Effector memory CD4-positive, alpha-beta T cell (primary cell): ENCODE measurements at places on chromosomes 12 and 14.

DNA sequence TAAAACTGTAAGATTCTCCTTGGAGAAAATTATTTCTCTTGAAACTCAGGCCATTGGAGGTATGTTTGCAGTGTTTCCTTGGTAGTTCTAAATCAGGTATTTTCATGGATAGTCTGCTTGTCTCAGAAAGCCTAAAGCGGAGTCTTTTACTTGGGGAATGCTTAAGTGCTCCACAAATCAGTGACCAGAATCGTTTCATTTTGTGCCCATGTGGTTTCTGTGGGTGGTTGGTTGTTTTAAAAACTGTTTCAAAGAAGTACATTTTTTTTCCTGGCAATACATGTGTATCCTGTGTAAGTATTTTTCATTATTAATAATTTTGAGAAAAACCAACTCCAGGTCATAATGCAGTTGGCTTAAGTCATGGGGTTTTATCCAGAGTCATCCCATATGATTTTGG lies 33.6 kb downstream of the CCDC91 start:
- no peak for DNase-seq

DNA sequence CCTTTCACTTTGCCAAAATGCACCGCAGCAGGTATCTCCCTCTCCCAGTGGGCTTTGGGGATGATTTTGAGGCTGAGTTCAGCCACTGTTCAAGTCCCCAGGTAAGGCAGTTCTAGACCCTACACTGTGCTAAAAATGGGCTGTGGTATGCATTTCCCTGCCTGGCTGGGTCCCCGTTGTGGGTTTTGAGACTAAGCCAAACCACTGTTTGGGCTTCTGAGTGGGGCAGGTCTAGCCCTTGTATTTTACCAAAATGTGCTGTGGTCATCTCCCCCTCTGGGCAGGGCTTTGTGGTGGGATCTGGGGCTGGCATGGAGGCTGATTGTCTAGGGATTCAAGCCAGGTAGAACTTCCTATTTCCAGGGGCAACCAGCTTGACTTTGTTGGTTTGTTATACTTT lies 13.6 kb upstream of the OR4Q3 start:
- DNase-seq, result no peak

DNA sequence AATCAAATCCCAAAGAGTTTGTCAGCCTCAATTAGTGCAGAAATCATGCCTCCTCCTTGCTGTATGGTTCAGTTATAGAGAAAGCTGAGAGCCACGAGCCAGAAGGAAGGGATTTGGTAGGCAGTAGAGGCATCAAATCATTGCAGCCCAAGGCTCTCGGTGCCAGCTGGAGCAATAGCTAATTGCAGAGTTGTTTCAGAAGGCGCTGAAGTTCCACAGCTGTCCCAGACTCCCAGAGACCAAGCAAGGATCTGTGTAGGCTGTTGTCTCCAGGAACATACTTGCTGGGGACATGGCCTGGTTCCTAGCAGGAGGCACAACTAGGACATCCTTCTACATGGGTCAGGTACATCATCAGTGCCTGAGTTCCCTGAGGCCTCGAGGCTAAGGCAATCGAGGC lies 80.4 kb upstream of the WSCD2 start:
- no peak for DNase-seq

- DNase-seq, result no peak
Observed at GRCh38 chr12:123135688-123136087, 15.2 kb downstream of the PITPNM2 start.

DNA sequence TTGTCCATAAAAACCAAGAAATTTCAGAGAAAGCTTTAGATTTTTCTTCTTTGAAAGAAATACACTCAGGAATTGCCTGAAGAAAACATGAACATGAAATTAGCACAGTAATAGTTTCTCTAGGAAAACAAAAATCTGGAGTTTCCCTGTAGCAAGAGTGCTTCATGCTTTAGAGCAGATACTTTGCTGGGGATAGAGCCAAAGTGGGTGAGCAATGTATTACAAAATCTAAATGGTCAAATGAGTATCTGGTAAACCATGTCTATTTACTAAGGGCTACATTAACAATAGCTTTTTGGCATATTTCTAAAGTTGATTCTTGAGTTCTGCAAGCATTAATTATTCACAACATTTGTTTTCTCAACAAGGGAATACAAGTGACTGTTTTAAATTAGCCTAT lies 26.2 kb downstream of the AVPR1A start:
- no peak for DNase-seq

DNA sequence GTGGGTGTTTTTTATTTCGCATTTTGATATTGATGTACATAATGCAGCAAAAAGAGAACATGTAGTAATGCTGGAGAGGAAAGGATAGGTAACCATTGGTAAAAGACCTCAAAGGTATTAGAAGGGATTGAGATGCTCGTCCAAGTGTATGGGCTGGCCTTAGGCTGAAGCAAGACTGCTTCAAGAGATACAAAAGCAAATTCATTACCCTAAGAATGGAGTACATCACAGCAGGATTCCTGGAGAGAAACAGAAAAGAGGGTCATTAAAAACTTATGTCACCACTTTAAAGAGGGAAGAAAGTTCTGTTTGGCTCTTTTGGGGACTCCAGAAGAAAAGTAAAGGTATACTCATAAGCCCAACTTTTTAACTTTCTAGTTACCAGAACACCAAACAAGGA lies 420.5 kb downstream of the ZFP36L1 start:
- no peak for DNase-seq

- DNase-seq, result no peak
Observed at GRCh38 chr14:32382704-32383103, 53.6 kb downstream of the AKAP6 start.

DNA sequence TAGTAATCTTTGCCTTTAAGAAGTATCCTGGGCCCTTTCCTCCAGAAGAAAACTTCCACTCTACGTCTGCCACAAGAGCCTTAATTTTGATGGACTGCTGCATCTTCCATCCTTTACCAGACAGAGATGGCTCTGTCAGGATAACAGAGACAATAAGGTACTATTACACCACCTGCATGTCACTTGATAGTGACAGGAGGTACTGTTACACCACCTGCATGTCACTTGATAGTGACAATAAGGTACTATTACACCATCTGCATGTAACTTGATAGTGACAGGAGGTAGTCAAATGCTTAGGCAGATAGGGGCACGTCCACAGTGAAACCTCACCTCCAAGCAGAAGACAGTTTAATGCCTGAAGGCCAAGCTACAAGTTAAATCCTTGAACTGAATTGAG lies 13.9 kb downstream of the OR6C74 start:
- no peak for DNase-seq

GRCh38 chr12:130064999-130065398 lies 97.3 kb upstream of the FZD10 start:
- DNase-seq, result no peak

- DNase-seq, result no peak
Observed at GRCh38 chr12:56998981-56999380, 7.4 kb downstream of the ZBTB39 start.

DNA sequence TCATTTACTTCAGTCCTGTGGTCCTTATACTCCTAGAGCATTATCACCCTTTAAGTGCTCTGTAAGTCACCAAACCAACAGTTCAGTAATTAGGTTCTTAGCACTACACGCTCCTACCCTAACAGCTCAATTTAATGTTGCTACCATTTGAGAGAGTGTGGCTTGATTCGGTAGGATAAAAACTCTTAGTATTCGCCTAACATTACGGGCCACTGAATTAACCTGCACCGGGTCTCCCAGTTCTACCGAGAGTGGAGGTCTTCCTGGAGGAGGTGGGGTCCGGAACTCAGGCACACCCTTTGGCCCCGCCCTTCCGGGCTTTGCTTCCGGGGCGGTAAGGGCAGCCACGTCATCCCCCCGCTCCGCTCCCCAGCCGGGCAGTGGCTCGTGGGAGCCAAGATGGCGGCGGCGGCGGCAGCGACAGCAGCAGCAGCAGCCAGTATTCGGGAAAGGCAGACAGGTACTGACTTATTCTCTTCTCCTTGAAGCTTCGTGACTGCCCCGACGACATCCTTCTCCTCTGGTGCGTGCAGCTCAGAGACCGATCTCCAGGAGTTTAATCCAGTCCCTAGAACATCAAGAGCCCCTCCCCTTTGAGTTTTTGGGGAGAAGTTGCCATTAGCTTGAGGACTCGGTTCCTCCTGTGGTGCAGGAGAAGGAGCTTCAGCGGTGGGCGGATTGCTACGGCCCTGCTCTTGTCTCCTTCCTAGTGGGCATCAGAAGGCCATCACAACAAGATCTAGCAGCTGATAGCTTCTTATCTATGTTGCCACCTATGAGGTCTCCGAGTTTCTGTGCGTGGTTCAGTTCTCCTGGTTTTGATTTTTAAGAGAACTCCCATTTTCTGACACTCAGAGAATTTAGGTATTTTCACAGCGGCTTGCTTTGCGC lies at the start of gene SCFD1:
TSS of gene SCFD1 (plus strand) at position 380 of the 891 bp plus-strand sequence. CDS start at position 400, 20 bp downstream.
- peak; percentile 86 for DNase-seq

GRCh38 chr12:80701388-80701787 lies 6.0 kb upstream of the MYF6 start:
- no peak for DNase-seq

DNA sequence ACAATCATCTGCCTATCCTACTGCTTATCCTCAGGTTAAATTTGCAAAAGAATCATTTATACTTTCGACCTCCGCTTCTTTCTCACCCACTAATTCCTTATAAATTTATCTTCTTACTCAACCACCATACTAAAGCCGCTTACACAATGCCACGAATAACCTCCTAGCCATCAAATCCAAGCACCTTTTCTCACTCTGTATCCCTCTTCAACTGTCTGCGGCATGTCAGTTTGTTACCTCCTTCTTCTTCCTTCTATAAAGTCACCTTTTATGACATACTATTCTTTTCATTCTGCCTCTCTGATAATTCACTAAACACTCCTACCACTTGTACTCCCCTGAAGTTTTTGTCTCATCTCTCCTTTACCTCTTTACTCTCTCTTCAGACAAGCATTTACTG lies 66.3 kb downstream of the SEC23A start:
- DNase-seq, result no peak

DNA sequence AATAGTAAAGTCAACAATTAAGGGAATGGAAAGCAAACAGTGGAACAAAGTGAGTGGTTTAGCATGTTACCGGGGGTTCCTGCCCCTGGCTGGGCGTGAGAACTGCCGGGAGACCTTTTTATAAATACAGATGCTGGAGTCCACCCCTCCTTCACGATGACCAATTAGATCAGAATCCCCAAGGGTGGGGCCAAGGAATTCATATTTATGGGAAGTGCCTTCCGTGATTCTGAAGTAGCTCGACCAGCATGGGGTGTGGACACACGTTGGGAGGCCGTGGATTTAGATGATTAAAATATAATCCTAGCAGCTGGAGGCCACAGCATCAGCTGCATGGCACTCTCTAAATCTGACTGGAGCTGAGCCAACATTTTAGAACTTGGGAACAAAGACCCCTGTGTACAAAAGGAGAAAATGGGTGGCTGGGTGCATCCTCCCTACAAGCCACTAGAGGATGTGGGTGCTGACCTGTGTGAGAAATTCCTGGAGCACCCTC lies 87.9 kb downstream of the SRRM4 start:
- DNase-seq, result no peak

DNA sequence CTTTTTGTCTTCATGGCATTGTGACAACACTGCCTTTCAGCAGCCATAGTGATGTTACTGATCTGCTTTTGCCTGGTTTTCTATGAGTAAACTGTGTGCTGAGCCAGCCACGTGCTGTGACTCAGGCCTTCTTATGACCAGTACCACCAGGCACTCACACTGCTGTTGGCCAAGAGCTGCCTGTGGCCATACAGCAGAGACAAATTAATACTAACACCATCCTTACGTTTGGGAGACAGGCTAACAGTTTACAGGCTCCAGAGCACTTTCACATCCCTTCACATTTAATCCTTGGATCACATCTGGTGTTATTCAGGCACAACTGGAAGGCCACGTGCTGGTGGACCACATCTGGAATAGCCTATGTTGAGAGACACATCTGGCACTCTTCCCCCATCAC lies 377.9 kb downstream of the CCDC91 start:
- DNase-seq, result no peak

DNA sequence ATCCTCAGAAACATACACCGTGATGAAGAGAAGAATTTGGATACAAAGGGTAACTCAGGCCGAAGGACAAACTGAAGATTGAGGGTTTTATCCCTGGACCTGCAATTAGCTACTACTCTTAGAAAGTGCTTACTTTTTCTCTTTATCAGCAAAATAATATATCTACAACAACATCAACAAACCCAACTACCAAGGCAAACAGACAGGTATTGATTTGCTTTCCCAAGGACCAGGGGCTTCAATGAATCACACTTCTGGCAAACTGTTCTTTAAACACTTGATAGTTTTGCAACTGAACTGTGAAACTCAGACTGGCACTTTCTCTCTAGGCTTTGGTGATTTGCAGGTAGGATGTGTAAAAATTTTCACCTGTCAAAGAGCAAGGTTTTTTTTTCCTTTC lies 247.5 kb downstream of the SEC23A start:
- no peak for DNase-seq

GRCh38 chr12:103558879-103559278 lies 28.2 kb upstream of the STAB2 start:
- no peak for DNase-seq

DNA sequence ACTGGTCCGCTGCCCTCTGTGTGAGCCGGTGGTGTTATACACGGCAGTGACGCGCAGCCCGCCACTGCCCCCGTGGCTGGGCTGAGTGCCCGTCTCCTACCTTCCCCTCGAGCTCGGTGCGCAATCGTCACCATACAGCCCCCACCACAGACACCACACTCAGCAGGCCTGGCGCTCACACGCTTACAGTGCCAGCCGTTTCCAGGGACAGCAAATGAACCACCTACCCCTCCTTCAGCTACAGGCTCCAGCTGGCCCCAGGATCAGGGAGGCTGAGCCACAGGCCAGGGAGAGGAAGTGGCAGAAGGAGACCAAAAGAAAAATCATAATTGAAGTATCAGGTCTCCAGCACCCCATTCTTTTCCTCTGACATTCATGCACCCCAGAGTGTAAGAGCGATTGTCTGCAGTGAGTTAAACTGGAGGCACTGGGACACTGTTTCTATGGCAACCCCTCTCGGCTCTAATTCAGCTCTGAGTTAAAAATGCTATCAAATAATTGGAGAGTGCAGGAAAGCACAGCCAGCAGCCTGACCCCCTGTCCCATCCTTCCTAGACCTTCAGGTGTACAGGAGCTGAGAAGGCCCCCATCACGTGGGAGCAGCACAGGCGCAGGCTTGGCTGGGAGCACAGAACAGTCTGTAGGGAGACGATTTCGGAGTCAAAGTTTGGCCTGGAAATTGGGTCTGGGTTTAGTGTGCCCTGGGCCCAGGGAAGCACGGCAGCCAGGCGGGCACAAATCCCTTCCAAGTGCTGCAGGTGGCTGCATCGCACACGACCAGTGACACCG lies 18.0 kb downstream of the LRTM2 start:
- DNase-seq, result no peak

- no peak for DNase-seq
Observed at GRCh38 chr14:24060443-24060842, 8.6 kb downstream of the CARMIL3 start.

- no peak for DNase-seq
Observed at GRCh38 chr14:68199554-68200151, 380.1 kb downstream of the RAD51B start.

- no peak for DNase-seq
Observed at GRCh38 chr12:6266541-6266966, 43.9 kb upstream of the PLEKHG6 start.

GRCh38 chr12:107025671-107026070 lies 38.7 kb upstream of the MTERF2 start:
- no peak for DNase-seq
